ENCODE measurements at places on chromosomes 2 and 18.

DNA sequence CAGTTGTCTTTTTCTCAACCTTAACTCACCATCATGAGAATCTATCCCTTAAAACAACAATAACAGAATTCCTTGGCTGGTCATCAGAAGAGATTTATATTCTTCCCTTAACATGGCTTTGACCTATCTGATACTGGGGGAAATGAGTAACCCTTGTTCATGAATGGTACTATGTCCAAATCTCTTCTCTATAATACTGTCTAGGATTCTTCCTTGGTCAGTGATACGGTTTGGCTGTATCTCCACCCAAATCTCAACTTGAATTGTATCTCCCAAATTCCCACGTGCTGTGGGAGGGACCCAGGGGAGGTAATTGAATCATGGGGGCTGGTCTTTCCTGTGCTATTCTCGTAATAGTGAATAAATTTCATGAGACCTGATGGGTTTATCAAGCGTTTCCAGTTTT is 282.0 kb upstream of the SIX2 start:
- no peak for DNase-seq

DNA sequence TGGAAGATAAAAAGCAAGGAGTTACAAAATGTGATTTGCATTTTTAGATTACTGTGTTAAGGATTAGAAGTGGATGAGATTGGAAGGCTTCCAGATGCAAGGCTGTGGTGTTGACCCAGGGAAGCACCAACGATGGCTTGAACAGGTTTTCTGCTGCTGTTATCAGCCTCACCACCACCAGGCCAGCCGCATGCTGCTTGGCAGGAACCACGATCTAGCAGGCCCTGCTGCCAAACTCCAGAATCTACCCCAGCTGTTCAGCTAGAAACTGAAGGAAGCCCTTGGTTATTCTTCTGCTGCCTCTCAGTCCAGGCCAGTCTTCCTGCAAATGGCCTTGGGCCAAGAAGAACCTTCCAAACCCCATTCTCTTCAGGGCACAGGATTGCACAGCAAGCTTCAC is 133.9 kb downstream of the MTCL1 start:
- no peak for DNase-seq

- no peak for DNase-seq
Measured at GRCh38 chr2:206378835-206379234, 64.5 kb upstream of the ADAM23 start.

DNA sequence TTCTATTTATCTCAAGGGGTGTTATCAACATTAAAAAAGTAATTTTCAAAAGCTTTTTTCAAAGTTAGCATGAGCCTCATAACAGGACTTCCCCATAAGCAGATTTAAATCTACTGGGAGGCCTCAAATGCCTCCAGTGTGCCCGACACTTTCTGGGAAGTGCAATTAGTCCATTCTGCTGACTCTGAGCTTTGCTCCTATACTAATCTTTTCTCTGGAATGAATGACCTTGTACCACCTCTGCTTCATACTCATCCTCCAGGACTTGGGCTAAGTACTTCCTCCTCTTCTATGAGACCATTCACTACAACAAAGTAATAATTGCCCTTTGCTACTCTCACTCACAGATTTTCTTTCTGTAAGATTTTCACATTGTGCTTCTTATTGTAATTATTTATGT is 111.1 kb downstream of the RIT2 start:
- DNase-seq: no peak

- no peak for DNase-seq
Measured at GRCh38 chr2:194060269-194060668, 1596.8 kb upstream of the SLC39A10 start.

DNA sequence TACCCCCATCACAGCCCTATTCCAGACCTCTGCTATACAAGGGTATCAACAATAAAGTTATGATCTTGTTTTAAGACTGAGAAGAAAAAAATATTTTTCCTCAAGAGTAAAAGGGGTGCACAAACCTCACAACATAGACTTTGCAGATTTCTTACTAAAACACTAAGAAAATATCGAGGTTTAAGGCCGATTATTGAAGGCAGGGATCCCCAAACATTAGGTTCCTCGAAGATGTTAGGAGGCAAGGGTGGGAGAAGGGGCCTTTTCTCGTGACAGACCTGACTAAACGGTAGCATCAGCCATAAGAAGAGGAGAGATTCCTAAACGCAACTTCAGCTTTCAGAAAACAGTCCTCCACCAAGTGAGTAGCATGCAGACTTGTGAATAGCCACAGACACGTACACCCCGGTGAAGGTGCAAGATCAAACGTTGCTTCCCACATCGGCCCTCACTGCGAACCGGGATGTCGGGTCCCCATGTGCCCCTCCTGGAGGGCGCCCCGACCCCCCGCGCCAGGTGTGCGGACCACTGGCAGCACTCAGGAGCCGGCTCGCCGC is 678 bp downstream of the PIAS2 start:
- DNase-seq: no peak

DNA sequence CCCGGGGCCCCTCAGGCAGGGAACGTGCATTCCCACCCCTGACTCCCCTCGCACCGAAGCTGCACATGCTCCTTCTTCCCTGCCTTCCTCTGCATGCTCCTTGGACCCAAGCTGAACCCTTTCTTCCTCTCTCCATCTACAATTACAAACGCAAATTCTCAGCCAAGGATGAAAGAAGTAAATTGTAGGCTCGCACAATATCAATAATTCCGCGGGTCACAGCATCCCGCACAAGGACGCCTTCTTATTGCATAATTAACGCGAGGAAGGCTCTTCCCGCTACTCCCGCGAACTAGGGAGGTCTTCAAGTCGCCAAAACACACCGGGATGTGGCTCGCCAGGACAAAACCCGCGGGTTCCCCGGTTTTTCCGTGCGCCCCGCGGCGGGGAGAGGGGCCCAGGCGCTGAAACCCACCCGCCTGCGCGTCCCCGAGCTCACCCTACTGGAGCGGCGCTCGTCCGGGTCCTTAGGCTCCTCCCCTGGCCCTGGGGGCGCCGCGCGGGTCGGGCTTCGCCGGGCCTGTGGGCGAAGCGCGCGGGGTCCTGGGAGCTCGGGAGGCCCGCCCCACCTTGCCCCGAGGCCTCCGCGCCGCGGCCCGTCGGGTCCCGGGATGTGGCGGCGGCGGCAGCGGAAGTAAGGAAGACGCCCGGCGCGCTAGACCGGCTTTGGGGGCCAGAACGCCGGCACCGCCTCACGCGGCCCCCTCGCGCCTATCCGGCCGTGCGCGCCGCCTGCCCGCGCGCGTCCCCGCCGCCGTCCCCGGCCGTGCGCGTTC is at the start of gene CHST10:
Gene CHST10, minus strand, starts transcription at position 734 of the 776 bp plus-strand sequence. CDS start 10,993 bp downstream, outside the sequence.
- DNase-seq: peak; percentile 54

DNA sequence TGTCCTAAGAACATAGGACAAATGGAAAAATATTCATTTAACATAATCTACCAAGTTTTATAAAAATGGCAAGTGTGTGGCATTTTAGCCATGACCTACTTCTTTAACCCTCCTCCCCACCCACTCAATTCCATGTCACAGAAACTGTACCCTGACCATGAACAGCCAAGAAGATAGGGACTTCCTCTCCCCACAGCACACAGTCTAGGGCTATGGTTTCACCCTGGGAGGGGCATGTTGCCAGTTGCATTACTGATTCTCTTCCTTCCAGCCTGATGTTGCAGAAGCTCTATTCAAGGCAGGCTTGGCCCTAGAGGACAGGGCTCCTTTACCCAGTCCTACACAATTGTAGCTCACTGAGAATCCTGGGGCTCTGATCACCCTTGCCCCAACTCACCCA is 153.6 kb upstream of the KLF7 start:
- DNase-seq: no peak

DNA sequence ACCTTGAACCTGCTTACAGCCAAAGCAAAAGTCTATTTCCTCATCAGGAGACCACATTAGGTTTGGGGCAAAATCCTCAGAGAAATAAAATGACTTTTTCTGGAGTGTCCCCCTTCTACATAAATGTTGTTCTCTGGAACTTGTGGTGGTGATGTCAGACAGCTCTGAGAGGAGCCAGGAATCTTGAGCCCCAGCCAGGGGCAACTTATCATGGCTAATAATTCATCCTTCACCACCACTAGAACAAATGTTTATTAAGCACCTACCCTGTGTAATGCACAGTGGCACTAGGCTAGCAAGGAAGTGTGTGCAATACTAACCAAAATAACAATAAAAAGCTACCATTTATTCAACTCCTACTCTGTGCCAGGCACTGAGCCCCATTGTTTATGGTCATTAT is 9.0 kb upstream of the BMP10 start:
- DNase-seq: no peak

- DNase-seq: no peak
Measured at GRCh38 chr18:76351961-76352581, 143.0 kb downstream of the ZNF516 start.

DNA sequence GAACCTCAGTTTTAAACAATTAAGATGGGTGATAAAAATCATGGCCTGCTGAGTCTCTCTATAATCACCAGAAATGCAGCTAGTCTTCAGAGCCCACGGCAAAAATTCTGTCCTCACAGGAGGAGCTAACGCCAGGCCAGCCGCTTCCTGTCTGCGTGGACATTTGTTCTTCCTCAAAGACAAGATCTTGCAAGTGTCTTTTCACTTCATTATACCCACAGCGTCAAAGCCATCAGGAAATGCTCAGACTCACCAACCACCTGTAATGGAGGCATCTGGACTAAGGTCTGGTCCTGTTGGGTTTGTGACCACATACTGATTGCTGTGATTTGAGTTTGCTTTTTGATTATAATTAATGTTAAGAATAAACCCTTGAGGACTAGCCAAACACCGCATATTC is 473.8 kb upstream of the MC4R start:
- DNase-seq: no peak

DNA sequence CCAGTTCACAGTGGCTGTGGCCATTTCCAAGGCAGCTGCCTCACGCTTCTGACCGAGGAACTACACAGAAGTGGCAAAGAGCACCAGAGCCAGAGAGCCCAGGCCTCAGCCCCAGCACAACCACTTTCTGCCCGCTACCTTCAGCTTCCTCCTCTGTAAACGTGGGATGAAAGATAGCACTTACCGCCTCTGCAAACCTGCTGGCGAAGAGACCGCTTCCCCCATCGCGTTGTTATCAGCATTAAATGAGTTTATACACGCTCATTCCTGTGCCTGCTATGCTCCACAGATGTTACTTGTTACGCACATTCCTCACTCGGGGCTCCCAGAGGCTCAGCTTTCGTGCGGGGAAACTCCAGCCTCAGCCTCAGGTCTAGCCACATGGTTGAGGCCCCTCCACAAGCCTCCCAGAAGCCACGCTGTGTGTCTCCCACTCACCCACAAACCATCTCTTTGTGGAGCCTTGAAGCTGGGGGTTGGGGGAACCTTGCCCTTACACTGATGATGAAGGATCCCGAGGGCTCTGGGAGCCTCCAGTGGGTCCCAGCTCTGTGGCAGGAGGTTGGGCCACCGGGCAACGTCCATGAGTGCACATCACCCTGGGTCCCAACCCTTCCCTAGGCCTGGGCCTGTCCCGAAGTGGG is 63.3 kb upstream of the SMAD7 start:
- no peak for DNase-seq

DNA sequence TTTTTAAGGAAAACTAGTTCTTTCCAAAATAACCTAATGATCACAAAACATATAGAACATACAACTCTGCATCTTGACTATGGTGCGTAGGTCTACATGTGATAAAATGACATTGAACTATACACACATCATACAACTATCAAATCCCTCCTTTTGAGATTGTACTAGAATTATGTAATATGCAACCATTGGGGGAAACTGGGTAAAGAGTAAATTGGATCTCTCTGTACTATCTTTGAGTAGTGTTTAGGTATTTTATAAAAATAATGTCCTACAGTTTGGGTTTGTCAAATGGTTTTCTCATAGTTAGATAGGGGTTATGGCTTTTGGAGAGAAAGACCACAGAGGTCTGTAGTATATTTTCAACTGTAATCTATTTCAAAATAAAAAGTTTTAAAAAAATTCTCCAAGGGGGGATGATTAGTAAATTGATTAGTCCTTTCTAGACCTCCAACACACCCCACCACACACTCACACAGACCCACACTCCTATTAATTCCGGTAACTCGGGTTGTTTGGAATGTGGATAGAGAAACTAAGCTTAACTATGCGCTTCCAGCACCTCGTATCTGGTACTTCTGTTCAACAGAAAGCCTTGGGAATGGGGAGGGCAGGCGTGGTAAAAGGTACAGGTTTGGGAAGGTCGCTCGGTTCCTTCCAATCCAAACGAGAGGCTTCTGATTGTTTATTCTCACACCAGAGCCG is 695 bp upstream of the BIRC6 start:
- DNase-seq: no peak

- no peak for DNase-seq
Measured at GRCh38 chr2:240182476-240182875, 42.0 kb upstream of the OTOS start.

- DNase-seq: no peak
Measured at GRCh38 chr18:8976606-8977005, 125.9 kb upstream of the NDUFV2 start.

- no peak for DNase-seq
Measured at GRCh38 chr2:153235516-153235915, 243.0 kb downstream of the RPRM start.

- peak; percentile 44 for DNase-seq
Measured at GRCh38 chr18:13308369-13308768, 89.8 kb downstream of the LDLRAD4 start.

- no peak for DNase-seq
Measured at GRCh38 chr2:148582679-148583511, 61.7 kb upstream of the EPC2 start.

- no peak for DNase-seq
Measured at GRCh38 chr2:221571025-221571550, 1.0 kb downstream of the EPHA4 start.

GRCh38 chr18:30658306-30658705 is 384.2 kb downstream of the DSC3 start:
- DNase-seq: no peak

GRCh38 chr18:44961288-44961995 is 280.8 kb downstream of the SETBP1 start:
- no peak for DNase-seq

DNA sequence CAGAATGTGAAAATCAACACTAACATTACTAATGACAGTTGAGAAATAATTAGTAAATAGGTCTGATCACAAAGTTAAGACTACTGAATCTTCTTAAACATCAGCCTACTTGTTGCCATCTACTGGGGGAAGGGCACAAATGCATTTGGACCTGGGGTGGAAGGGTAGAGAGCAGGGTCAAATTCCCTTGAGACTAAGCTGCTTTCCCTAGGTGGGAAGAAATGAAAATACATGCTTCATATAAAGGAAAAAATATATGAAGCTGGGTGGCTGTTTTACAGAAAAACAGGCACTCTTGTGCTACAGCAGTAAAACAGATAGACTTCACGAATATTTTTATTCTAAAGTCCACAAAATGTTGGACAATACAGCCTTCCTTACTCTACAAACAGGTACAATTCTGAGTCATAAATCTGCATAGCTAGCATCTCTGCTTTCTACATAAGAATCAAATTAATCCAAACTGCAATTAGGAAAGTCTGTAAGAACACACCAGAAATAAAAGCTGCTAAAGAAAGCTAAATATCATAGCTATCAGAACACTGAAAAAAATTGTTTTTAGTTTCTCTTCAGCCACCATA is 10.9 kb downstream of the TRIP12 start:
- no peak for DNase-seq

- DNase-seq: no peak
Measured at GRCh38 chr2:240962300-240963064, 35.9 kb upstream of the SNED1 start.

- no peak for DNase-seq
Measured at GRCh38 chr18:1394966-1395365, 490.3 kb downstream of the ADCYAP1 start.

Measured in stimulated activated CD8-positive, alpha-beta memory T cell treated with anti-CD3 and anti-CD28 coated beads, Interleukin-4, amount 100 ng/mL, for 24 hours (primary cell).